ENCODE measurements at places on chromosomes 5 and 9.

- DNase-seq = no peak
- H3K4me3 ChIP-seq = no peak overlapping the region
- no peaks in the 10 kb centered on the region for H3K36me3 ChIP-seq
- no peaks in the 10 kb centered on the region for H3K4me1 ChIP-seq
Measured at GRCh38 chr9:83429229-83429628, 109.0 kb downstream of the FRMD3 start.

- H3K27me3 ChIP-seq = no peaks in the 10 kb centered on the region
- no peak overlapping the region for H3K4me3 ChIP-seq
- no peak overlapping the region for H3K27ac ChIP-seq
- no peaks in the 10 kb centered on the region for H3K4me1 ChIP-seq
- DNase-seq = no peak
Measured at GRCh38 chr9:101035098-101035497, 6.6 kb downstream of the PLPPR1 start.

- no peak overlapping the region for H3K4me3 ChIP-seq
- H3K4me1 ChIP-seq = no peaks in the 10 kb centered on the region
- H3K27ac ChIP-seq = no peak overlapping the region
- no peak for DNase-seq
- no peaks in the 10 kb centered on the region for H3K27me3 ChIP-seq
- no peaks in the 10 kb centered on the region for H3K36me3 ChIP-seq
Measured at GRCh38 chr5:161399996-161400562, 146.4 kb downstream of the GABRB2 start.

- H3K4me1 ChIP-seq = no peaks in the 10 kb centered on the region
- H3K27me3 ChIP-seq = peaks cover 15% of the 10 kb centered on the region
- H3K36me3 ChIP-seq = no peaks in the 10 kb centered on the region
- H3K27ac ChIP-seq = no peak overlapping the region
Measured at GRCh38 chr5:1661831-1662558, 137.6 kb downstream of the MRPL36 start.

GRCh38 chr9:92794426-92794825, 29.8 kb upstream of the BICD2 start:
- H3K27ac ChIP-seq = no peak overlapping the region
- no peaks in the 10 kb centered on the region for H3K4me1 ChIP-seq
- no peak overlapping the region for H3K4me3 ChIP-seq
- H3K27me3 ChIP-seq = no peaks in the 10 kb centered on the region
- DNase-seq = no peak

GRCh38 chr5:43774881-43775399, 172.0 kb downstream of the NNT start:
- H3K27ac ChIP-seq = no peak overlapping the region
- no peaks in the 10 kb centered on the region for H3K27me3 ChIP-seq
- DNase-seq = no peak

DNA sequence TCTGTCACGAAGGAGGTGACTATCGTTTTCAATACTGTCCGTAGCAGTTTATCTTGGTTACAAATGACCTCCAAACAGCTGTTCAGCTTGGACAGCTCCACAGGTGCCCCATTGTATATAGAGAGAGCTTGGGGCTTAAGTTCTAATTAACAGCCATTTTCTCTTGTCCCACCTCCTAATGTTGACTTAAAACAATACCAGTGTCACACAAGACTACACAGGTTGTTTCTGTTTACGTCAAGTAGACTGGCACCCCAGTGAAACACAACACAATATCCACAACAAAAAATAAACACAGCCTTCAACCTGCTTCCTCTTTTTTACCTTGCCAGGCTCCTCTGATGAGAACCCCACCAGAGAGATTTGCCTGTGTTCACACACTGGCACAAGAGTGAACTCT, 39.8 kb upstream of the TLE1 start:
- no peak overlapping the region for H3K4me3 ChIP-seq
- no peak for DNase-seq
- H3K36me3 ChIP-seq = no peaks in the 10 kb centered on the region
- no peaks in the 10 kb centered on the region for H3K4me1 ChIP-seq
- no peaks in the 10 kb centered on the region for H3K27me3 ChIP-seq
